ENCODE measurements at places on chromosomes 12 and 14. TPM values are rescaled to one million over a fixed set of nuclear protein-coding genes. Genes with fewer than 3 reads are reported as not detected.

GLT8D2 gene
- 0.20 TPM for total RNA-seq

RTL1 gene
- total RNA-seq = 0.23 TPM

ZNF605 gene
- 2.4 TPM for total RNA-seq

ZC2HC1C gene
- 5.6 TPM for total RNA-seq

TAS2R20 gene
- total RNA-seq = 0.07 TPM

DIO3 gene
- total RNA-seq = 0.05 TPM

VTI1B gene
- total RNA-seq = 90.6 TPM

FAM181A gene
- not detected for total RNA-seq

ZNF891 gene
- 0.37 TPM for total RNA-seq

SERPINA4 gene
- total RNA-seq = 0.08 TPM

OTOGL gene
- not detected for total RNA-seq

CHPT1 gene
- 71.6 TPM for total RNA-seq

STYK1 gene
- total RNA-seq = 0.20 TPM

P2RX7 gene
- total RNA-seq = not detected

TMEM30B gene
- total RNA-seq = 0.30 TPM

LRP1-AS gene
- not detected for total RNA-seq

SETD1B gene
- 11.8 TPM for total RNA-seq

STXBP6 gene
- 1.9 TPM for total RNA-seq

CLEC4D gene
- not detected for total RNA-seq

KRT85 gene
- total RNA-seq = not detected

RPS6KL1 gene
- 0.44 TPM for total RNA-seq

SCN8A gene
- 1.5 TPM for total RNA-seq

NCOR2 gene
- total RNA-seq = 177 TPM

CMKLR1 gene
- total RNA-seq = 0.03 TPM

BHLHE41 gene
- total RNA-seq = 0.69 TPM

HOXC12 gene
- total RNA-seq = not detected

ANO2 gene
- not detected for total RNA-seq

R3HDM2 gene
- total RNA-seq = 8.0 TPM

ENDOU gene
- not detected for total RNA-seq

CCDC184 gene
- total RNA-seq = 2.7 TPM

P3H3 gene
- 29.0 TPM for total RNA-seq

CCND2 gene
- not detected for total RNA-seq

PTPRO gene
- not detected for total RNA-seq

RFC5 gene
- 37.5 TPM for total RNA-seq

CNTN1 gene
- total RNA-seq = 53.7 TPM

LLPH gene
- 56.3 TPM for total RNA-seq

IFNG-AS1 gene
- total RNA-seq = not detected

Data from A549 treated with Hydrocortisone at 1 μM for 4 hours (cell line).